ENCODE measurements at places on chromosomes 2 and 18.

DNA sequence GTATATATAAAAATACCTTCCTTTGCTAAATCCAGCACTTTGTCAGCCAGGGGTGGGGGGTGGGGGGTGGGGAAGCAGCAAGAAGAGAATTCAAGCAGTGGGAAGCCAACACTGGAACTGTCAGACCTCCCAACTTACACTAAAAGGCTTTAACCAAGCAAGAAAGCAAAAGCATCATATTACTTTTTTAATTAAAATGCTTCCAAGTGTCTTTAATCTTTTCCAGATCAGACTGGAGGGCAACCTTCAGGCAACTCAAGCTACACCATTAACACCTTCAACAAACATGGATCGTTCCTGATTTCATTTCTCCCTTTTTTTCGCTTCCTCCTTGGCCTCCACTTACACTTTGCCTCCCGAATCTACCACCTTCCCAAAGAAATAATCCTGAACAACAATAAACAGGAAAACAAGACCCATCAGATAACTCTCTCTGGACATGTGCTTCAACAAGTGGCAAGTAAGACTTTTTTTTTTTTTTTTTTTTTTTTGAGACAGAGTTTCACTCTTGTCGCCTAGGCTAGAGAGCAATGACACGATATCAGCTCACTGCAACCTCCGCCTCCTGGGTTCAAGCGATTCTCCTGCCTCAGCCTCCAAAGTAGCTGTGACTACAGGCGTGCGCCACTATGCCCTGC is 35.5 kb downstream of the ZNF521 start:
- DNase-seq = no peak

DNA sequence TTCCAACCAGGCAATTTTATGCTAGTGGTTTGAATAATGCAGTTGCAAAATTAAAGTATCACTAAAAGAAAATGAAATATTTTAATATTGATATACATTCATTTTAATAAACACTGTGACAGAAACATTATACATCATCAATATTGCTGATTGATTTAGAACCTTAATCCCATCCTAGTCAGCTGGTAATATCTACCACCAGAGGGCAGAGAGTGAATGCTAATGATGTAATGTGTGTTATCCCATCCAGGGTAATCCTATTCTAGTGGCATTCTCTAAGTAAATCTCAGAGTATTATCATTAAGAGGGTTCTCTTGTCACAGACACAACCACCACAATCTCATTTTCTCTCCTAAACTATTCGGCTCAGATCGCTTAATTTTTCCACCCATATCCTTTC is 477.4 kb downstream of the CPS1 start:
- no peak for DNase-seq

DNA sequence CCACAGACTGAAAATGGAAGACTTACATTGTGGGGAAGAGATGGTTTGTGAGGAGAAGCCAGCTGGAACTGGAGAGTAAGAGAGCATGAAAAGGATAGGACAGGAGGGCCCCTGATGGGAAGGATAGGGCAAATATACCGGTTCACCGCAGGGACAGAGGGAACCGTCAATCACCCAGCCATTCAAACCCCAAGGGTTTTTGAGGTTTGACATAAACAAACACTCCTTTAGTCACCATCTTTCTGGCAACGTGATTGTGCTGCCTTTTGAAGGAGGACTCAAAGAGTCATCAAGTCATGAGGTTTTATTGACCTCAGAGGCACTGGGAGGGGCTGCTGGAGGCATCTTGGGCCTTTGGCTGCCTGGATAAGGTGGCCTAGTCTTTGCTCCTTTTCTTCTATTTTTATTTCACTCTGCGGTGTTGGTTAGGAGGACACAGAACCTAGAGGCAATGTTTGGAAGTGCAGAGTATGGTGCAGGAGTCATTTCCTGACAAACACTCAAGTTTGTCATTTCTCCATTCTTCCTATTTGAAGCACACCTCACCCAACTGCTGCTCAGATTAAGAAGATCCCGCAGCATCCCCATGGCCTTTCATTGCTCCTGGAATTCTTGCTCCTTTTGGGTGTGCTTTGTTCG is 487.3 kb upstream of the SPRED2 start:
- DNase-seq = no peak

DNA sequence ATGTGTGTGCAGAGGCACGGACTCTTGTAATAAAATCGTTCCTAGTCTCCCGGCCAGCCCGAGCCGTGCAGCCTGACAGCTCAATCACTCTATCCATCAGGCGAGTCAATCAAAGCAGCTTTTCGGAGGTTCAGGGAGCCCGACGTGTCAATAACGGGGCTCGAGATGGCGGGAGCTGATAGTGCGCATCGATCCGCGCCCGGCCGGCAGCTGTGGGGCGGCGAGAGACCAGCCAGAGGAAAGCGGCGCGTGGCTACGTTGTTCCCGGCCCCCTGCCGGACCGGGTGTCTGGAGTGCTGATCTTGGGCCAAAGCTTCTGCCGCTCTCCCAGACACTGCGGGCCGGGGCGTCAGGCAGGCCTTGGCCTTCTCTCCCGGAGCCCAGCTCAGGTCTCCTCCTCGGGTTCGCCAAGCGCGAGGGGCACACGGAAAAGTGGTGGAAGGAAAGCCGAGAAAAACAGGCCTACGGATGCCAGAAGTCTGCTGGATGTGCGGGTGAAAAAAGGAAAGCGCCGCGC is 2.4 kb downstream of the EN1 start:
- no peak for DNase-seq
